ENCODE measurements at places on chromosomes 2 and 18.

GRCh38 chr2:112472547-112473263, 9.3 kb upstream of the TTL start:
- no peak for DNase-seq

GRCh38 chr18:28114472-28114871, 62.5 kb downstream of the CDH2 start:
- no peak for DNase-seq

GRCh38 chr2:10934979-10935350, 23.2 kb downstream of the KCNF1 start:
- DNase-seq = peak; percentile 85

DNA sequence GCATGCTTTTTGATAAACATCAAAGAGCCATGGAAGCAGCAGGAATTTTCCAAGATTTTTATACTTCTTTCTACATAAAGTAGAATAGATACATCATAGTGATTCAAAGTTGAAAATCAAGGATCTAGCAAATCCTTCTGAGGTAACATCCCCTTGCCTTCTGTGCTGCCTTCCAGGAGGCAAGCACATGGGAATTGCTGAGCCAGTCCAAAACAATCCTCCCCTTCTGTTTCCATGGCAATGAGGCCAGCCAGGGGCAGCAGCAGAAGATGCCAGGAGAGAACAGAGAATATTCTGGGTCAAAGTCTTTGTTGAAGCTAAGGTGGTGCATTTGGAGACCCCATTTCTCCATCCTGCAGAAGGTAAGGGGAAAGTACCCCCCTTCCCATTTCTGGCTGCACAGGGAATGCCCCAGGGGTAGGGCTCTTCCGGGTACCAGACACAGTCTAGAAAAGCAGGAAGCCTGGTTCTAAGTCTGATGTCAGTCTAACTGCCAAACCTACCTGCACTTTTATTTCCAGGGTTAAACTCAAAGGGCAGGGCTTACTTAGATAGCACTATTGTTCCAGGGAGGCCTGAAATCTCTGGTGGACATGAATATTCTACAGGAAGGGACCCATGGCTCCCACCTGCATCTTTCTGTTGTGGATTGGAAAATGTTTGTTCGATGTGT, 22.1 kb downstream of the CENPA start:
- DNase-seq = peak; percentile 5

DNA sequence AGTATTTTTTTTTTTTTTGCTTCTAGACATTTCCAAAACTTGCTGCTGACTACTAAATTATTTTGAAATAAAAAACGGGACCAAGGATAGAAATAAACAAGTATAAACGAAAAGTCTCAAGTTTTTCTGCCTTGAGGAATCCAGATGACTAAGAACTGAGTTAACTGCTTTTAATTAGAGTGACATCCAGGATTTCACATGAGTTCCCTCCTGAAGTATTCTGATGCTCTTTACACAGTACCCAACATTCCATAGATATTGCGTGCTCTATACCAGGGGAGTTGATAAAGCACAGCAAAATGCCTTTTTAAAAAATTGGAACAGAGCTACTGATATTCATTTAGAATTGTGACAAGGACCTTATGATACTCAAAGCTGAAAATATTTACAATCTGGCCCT, 618.0 kb downstream of the CCDC85A start:
- DNase-seq = no peak

GRCh38 chr2:81299841-81300240, 995.3 kb upstream of the LRRTM1 start:
- DNase-seq = no peak

DNA sequence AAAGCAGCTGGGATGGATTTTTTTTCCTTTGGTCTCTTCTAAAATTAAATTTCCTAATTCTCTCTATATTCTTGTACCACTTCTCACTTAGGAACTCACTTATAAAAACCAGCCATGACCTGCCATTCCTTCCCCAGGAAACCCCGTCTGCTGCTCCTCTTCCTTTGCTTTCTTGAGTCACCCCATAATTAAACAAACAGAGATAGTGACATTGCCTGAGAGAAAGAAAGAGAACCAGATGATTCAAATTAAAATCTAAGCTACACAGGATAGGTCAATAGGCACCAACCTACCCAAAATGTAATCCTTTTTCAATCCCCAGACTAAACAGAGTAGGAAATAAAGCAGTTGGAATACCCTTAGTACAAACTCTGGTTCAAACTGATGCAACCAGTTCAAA, 9.7 kb downstream of the STK39 start:
- no peak for DNase-seq

DNA sequence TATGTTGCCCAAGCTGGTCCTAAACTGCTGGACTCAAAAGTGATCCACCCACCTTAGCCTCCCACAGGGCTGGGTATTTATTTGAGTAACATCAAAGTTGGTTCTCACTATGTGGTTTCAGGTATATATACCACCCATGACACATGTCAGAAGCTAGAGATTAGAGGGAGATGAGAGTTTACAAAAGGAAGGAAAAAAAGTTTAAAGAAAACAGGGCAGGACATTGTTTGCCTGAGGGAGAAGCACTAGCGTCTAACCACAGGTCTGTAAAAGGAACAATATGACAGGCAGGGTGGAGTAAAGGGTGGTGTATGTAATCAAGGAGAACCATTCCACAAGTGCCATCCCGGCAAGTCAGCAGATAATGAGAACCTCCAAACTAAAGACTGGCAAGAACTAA, 8.5 kb downstream of the CEP76 start:
- no peak for DNase-seq

Data from NCI-H146 (cell line).